ENCODE measurements at places on chromosomes 7 and 10. TPM values are rescaled to one million over a fixed set of nuclear protein-coding genes. Genes with fewer than 3 reads are reported as not detected.

The PPP1R9A gene
- total RNA-seq = 109 TPM

The MKX gene
- total RNA-seq = 0.94 TPM

The C10orf62 gene
- not detected for total RNA-seq

The MINPP1 gene
- total RNA-seq = 22.2 TPM

The GNG11 gene
- total RNA-seq = 3.8 TPM

The UCMA gene
- not detected for total RNA-seq

The C10orf53 gene
- not detected for total RNA-seq

The CCDC146 gene
- total RNA-seq = 23.5 TPM

The MUC12 gene
- total RNA-seq = not detected

The SPDYE9 gene
- not detected for total RNA-seq

The NFKB2 gene
- total RNA-seq = 1.6 TPM

The CYP2C9 gene
- total RNA-seq = not detected
